ENCODE measurements at places on chromosomes 6 and 20.

- DNase-seq: no peak
Observed at GRCh38 chr6:35642471-35643161, 46.1 kb downstream of the FKBP5 start.

DNA sequence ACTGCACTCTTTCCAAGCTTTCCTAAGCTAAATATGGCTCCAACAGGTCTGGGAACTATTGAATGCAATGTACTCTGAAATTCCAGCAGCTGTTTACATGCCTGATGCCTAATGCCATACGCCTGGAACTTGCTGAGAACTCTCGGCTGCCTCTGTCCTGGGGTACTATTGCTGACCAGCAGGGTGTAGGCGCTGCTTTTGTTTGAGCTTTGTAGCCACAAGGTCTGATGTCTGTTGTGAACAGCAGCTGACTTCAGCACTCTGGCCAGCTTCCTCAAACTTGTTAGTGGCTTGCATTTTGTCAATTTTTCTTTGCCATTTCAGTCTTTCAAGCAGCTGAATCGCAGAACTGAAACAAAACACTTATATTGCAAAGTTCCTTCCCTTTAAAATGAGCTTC is 26.7 kb downstream of the SAYSD1 start:
- no peak for DNase-seq

DNA sequence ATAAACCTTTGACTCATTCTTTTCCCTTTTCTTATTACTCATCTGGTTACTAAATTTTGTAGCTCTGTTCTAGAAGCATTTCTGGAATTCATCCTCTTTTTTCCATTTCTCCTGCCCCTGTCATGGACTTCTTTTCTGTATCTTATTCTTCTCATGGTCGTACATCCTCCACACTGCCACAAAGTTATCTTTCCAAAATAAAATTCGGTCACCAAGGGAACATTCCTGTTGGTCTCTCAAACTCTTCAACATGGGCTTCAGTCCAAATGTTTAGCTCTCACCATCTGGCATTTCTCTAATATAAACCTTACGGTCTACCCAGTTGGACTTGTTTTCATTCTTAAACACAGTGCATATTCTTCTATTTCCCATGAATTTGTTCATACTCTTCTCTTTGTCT is 428.8 kb upstream of the ID4 start:
- no peak for DNase-seq

- no peak for DNase-seq
Observed at GRCh38 chr6:167401525-167402194, 76.8 kb downstream of the TTLL2 start.

DNA sequence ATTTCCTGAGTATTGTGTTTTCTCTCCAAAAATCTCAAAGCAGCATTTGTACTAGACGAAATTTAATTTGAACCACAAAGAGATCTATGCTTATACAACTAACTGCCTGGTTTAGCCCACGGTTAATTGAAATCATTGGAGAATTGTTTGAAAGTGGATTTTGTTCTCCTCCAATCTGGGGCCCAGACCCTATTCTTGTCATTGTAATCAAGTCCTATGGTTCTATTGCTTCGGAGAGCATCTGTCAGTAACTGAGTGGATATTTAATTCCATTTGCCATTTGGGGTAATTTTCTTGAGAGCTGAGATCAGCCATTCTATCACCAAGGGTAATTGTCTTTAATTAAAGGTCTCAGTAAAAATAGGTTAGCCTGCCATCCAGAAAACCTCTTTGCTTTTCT is 117.0 kb upstream of the KCNG1 start:
- no peak for DNase-seq

DNA sequence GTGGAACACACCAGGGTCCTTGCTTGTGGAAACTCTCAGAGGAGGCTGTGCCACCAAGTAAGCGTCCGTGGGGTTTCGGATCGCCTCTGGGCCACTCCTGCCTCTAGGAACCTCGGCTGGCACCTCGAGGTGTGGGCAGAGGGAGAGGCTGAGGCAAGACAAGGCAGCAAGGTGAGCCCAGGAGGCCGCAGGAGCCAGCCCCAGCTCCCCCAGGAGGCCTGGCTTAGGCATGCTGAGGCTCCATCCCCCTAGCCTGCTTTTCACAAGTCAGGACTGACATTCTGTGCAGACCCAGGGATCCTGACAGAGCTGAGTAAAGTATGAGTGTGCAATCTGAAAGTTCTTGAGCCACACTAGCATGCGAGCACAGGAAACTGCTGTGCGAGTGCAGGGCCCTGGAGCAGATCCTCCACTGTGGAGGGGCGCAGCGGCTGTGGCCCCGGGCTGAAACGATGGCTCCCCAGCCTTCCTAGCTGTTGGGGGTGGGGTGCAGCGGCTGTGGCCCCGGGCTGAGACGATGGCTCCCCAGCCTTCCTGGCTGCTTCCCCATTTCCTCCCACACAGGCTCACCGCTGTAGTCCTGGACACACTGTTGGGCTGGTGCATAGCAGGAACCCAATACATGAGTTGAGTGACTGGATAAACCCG is 75.2 kb upstream of the CD93 start:
- DNase-seq: no peak

GRCh38 chr20:44465001-44465560 is 10.6 kb upstream of the TTPAL start:
- no peak for DNase-seq

DNA sequence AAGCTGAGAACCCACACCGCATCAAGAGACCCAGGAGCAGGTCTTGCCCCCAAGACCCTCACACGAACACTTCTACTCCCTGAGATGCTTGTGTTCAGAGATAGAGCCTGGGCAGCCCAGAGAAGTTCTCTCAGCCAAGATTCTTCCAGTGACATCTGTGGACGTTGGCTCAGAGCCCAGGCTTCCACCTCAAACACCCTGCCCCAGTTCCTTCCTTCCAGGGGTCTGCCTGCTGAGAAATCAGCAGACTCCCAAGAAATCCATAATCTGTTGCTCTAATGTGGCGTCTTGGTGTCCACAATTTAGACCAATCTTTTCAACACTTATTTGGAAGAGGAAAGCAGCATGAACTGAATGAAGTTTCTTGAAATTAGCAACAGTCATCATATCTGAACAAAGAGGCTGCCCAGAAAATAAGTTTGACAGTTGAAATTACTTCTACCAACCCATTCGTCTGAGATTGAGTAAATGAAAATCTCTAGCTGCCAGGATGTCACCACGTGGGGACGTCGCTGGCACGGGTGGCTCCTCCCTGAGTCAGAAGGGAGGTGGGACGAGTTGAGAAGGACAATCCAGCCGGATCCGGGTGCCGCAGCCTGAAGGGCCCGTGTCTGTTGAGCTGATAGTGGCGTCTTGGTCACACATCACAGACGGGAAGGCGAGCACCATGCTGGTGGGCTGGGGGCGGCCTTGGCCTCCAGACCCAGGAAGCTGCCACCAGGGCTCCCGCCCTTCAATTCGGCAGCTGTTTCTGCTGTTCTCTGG is 400.9 kb downstream of the TAF4 start:
- no peak for DNase-seq

DNA sequence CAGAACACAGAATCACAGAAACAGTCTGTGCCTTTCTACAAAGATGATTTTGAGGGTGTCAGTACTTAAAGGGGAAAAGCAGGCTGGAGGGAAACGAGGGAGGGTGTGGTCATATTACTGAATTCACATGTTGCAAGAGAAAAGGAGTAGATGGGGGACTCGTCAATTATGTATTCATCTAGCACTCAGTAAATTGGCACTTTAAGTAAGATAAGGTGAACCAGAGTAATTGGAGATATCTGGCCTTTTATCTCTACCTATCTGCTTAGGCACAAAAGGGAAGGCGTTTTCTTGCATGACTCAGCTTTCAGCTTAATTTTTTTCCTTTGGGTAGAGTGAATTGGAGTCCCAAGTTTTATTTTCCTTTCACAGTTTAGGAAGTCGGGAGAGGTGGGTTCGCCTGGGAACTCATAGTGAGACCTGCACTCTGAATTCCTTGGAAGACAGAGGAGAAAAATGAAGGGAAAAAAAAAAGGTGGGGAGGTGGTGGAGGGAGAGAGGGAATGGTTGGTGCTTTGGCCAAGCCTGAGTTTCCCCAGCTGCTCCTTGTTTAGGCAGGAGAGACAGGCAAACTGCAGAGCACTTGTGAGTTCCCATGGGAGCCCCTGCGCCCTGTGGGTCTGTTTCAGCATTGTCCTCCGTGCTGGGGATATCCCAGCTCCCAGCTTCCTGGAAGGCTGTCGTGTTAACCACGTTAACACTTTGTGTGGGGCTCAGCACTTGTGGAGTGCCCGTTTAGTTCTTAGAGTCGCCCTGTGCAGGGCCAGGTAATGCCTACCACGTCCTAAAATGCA is 19.7 kb upstream of the GTSF1L start:
- no peak for DNase-seq

DNA sequence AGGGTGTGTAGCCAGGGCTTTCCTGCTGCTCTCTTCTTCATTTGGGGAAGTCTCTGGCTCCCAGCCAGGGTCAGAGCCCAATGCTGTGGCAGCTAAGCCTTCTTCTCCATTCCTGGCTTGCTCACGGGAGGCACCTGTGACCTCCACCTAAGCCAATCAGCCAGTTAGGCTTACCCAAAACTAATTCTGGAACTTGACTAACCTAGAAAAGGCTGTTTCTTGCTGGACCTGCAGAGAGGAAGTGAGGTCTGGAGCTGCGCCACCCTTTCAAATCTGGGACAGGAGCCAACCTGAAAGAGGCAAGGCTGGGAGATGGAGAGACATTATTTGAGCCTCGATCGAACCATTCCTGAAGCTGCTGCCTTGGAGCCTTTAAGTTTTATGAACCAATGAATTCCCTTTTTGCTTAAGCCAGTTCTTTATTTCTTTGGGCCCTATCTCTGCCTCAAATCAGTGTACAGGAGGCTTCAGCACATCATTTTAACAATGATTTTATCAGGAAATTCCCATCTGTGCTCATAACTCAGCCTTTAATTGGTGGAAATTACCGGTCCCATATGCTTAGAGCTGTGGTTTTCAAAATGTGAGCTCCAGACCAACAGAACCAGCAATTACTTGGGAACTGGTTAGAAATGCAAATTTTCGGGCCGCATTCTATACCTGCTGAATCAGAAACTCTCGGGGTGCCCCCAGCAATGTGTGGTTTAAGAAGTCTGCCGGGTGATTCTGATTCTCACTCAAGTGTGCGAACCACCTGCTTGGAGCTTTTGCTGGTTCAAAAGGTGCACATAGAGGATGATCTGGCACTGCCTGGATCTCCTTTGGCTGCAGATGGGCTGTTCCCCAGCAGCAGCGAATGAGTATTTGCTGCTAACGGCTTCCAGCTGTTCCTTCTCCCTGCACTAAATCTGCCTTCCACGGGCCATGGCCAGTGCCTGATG is 97.4 kb upstream of the RNF24 start:
- peak; percentile 35 for DNase-seq

DNA sequence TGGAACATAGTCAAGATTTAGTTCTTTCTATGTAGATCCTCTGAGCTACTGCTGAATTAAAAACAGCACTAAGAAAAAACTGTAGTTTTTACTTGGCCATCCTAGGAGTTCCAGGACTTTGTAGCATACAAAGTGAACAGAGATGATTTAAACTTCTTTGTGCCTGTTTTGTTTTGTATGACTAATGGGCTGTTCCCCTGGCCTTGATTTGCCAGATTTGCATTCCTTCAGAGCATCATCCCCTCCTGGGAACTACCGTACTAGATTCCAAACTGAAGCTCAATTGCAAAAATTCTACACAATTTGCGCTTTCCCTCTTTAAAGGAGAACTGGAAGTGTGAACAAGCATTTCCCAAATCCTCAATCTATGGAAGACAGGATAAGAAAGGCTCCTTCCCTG is 23.1 kb downstream of the ACOT13 start:
- DNase-seq: no peak

DNA sequence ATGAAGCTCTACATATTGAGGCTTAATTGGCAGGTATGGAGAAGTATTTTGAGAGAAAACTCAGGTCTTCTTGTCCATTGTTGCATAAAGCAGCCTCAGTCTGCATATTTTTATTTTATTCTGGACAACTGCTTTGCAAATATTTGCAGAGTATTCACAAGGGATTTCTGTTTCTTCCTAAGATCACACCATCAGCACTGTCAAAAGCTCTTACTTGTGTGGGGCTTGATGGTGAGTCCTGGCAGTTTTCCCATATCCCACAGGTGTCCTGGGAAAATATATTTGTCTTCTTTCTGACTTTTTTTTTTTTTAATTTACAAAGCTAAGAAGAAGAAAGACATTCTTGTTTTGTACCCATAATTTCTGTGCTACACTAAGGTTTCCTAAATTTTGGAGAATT is 16.9 kb upstream of the MLIP start:
- DNase-seq: no peak

DNA sequence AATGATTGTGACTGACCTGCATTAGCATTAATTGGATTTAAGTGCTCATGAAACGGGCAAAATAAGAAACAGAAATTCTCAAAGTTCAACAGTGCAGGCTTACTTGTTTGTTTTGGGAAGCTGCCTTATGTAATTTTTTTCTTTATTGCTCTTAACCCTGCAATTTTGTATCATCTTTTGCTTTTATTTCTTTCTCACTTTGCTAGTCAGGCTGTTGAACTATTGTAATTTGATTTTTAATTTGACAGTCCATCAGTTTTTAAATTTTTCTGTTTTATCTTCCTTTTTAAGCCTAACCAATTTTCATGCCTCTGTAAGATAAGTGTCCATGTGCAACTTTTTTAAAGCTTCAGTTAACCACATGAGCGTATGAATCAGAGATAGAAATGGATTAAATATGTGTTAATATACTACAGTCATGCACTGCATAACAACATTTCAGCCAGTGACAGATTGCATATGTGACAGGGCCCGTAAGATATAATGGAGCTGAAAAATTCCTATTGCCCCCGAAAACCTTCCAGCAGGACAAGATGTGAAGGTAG is 44.6 kb downstream of the PEX7 start:
- DNase-seq: no peak

DNA sequence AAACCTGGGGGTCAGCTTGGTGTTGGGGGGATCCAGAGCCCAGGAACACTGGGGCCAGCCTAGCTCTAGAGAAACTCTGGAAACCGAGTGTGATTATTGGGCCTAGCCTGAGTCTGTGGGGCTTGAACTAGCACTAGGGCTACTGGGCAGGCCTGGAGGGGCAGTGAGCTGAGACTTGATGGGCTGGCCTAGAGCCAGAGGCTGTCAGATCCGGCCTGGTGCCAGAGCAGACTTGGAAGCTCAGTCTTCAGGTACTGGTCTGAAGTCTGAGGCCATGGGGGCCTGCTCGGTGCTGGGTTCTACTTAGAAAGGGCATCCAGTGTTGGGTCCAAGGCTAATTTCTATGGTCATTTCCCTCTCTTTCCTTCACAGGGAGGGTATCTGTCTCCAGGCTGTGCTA is 2.7 kb downstream of the DEFB112 start:
- DNase-seq: no peak

DNA sequence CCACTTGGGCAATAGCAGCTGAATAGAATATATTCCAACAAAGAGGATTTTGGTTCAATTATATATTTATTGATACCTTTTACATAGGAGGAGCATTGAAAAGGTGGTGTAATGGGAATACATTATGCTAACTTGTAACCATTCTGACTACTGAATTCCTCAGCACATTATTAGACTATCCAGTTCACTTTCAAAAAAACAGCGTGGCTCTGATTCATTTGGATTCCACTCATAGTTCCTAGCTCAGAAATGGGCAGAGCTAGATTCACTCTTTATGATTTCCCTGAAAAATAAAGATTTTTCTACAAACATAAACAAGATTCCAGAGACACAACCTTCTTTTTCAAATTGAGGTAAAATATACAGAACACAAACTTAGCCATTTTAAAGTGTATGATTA is 9.2 kb upstream of the TRERF1 start:
- DNase-seq: no peak
